ENCODE measurements at places on chromosomes 1 and 21.

- no peak for DNase-seq
Measured at GRCh38 chr1:203743091-203743571, 21.9 kb upstream of the LAX1 start.

DNA sequence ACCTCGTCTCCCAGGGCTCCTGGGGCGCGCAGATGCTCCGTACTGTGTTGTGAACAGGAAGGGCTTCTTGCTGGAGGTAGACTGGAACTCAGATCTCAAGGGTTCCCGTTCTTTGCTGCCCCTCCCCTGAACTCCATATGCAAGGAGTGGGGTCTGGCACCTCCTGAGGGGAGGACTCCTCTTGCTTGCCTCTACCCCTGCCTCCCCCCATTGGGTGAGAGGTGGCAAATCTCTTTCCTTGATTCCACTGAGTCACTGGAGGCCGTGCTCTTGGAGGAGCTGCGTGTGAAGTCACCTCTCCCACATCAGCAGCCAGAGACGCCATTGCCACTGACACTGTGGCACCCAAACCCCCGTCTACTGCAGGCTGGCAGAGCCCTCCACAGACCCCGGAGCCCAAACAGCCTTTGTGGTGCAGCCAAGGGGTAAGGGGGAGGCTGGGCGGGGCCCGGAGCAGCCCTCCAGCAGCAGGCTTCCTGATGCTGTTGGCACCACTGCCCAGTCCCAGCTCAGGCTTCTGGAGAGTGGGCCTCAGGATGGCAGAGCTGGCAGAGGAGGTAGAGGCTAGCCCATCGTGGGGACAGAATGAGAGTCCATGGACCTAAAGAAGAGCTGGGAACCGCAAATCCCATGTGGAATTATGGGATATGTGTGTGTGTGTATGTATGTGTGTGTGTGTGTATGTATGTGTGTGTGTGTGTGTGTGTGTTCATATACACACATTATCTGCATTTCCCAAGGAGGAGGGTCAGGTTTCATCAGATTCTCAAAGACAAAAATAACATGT, 104.9 kb upstream of the RUNX3 start:
- DNase-seq: peak; percentile 63

- DNase-seq: no peak
Measured at GRCh38 chr1:161987872-161988271, 35.8 kb downstream of the OLFML2B start.

DNA sequence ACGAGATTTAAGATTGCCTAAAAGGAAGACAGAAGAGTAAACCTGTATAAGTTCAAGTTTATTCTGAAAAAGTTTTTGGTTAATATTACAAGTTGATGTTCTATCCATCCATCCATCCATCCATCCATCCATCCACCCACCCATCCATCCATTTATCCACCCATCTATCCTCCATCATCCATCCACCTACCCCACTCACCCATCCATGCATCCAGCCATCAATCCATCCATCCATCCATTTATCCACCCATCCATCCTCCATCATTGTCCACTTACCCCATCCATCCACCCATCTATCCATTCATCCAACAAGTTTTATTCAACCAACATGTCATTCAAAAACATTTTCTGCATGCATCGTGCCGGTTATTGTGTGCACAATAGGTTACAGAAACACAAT, 89.3 kb downstream of the ZBTB18 start:
- no peak for DNase-seq

DNA sequence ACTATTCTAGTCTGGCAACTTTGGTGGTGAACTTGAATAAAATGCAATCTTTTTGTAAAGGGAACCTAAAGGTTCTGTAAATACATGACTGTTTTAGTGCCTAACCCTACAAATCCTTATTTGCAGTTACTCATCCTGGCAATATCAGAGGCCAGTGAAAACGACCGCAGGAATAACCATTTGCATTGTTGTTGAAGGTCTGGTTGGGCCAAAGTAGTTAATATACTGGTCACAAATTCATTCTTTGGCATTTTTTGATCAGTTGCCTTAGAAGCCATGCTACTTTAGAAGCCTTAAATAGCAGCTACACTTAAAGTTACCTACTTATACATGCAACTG, 93.7 kb downstream of the AHCTF1 start:
- no peak for DNase-seq

Data from activated CD8-positive, alpha-beta T cell treated with anti-CD3 and anti-CD28 coated beads for 36 hours (primary cell).